ENCODE measurements at places on chromosomes 6 and 20. TPM values are rescaled to one million over a fixed set of nuclear protein-coding genes. Genes with fewer than 3 reads are reported as not detected.

The TNXB gene
- polyA plus RNA-seq: 108 TPM

The ELOVL2 gene
- 1.9 TPM for polyA plus RNA-seq

The ENPP5 gene
- polyA plus RNA-seq: 4.2 TPM

The CLVS2 gene
- polyA plus RNA-seq: 0.34 TPM

The TREML4 gene
- not detected for polyA plus RNA-seq

The OR2H1 gene
- polyA plus RNA-seq: not detected

DNA sequence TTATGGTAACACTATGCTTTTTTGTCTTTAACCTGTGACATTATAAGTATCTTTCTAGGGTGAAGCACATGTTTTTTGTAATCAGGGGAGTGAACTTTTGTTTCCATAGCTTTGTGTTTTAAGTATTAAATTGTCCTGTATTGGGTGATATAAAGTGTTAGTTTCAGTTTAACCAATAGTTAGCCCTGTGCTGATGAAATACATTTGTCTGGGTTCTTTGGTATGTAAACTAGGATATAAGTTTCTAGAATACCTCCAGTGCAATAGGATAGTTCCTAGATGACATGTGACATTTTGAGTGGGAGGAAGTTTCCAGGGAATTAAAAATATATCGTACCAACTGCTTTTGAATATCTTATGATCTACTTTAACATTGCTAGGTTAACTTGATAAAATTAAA lies 611.0 kb upstream of the MARCKS start:
- no peak for DNase-seq

DNA sequence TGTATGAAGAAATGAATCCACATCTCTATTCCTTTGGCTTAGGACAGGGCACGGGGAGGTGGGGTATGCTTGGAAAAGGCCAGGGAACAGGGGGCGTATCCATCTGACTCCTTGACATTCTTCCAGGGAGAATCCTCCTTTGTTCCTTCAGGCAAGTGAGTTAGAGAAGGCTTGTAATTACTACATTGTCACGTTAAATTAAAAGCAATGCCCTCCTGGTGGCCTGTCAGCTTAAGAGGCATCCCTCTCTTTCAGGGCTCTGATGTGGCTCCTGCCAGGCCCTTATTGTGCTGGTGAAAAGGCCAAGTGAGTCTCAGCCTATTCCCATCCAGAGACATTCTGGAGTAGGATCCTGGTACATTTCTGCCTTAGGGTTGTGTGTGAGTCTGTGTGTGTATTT lies 128.3 kb downstream of the FOXA2 start:
- no peak for DNase-seq

DNA sequence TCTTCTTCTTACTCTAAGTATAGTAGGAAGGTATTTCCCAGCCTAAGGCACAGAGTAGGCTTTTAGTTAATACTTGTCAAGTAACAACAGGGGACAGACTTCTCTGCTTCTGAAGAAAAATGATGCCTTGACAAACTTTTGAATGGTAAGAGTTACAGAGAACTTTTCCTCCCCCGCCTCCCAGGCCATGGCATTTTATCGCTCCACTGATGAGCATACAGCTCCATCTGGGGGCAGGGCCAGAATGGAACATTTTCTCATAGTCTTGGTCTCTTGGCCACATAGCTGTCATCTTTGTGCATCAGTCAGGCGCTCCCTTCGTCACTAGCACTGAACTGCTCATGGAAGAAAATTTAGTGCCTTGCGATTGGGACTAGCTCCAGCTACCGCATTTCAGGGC lies 1066.8 kb upstream of the CITED2 start:
- DNase-seq: no peak

DNA sequence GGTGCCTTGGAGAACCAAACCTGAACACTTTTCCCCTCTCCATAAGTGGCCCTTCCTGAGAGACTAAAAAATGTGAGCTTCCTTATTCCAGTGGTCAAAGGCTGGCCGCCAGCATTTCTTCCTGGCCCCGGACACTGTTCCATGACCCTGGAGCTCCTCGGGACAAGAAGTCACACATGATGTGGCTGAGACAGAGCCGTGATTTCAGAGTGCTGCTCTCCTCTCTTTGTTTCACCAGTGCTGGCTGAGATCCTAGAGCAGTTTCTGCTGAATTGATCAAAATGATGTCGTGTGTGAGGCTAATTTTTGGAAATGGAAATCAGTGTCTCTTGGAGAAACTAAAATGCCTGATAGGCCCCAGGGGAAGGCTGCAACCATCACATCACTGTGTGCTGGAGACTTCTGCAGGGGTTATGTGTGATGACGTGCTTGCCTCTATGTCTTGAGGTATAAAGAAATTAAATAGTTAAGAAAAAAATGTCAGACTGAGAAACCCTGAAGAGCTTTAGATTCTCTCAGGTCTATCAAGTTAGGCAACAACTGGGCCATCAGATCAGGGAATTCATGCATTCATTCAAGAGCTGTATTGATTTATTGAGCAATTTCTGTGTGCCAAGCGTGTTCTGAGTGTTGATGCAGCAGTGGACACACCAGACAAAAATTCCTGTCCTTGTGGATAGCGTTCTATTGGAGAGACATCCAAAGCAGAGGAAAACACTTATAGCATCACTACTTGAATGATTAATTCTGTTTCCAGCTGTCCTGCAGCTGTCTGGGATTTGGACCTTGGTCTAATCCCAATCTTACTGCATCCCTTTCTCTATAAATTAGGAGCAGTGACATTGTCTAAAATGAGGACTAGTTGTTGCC lies 72.7 kb upstream of the CCN6 start:
- DNase-seq: peak; percentile 76

DNA sequence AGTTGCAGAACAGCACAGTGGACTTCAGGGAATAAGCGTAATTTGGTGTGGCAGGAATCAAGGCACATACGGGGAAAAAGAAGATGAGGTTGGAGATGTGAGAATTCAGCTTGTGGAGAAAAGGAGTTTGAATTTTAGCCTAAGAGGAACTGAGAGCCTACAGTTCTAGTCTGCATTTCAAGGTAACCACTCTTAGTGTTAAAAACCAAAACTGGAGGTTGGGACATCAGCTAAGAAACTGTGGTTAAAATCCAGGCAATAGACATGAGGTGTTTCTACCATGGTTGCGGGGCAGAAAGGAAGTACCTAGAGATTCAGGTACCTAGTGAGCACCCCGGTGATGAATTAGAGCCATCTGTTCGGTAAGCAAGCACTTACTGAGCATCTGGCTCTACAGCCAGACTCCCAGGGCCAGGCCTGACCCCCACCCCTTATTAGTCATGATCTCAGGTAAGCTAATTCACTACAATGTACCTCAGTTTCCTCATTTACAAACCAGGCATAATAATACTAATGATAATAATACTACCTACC lies 44.4 kb downstream of the FAXC start:
- DNase-seq: no peak

GRCh38 chr6:158554611-158555361 lies 5.1 kb upstream of the TMEM181 start:
- DNase-seq: no peak

DNA sequence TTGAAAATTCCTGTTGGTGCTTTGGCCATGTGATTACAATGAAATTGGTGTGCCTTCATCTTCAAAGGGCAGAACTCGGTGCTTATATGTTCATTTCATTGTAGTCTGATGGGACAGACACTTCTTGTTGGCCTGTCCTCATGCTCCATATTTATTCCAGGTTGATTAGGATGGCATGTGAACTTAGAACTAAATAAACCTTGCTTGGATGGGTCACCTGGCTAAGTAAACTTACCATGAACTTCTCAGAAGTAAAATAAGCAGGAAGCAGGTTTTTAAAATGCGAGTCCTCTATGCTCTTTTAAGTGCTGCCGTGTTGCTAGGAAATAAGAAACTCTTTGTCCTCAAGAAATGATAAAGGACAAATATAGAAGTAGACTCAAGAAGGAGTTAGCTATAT lies 26.7 kb downstream of the ZDHHC14 start:
- DNase-seq: no peak

DNA sequence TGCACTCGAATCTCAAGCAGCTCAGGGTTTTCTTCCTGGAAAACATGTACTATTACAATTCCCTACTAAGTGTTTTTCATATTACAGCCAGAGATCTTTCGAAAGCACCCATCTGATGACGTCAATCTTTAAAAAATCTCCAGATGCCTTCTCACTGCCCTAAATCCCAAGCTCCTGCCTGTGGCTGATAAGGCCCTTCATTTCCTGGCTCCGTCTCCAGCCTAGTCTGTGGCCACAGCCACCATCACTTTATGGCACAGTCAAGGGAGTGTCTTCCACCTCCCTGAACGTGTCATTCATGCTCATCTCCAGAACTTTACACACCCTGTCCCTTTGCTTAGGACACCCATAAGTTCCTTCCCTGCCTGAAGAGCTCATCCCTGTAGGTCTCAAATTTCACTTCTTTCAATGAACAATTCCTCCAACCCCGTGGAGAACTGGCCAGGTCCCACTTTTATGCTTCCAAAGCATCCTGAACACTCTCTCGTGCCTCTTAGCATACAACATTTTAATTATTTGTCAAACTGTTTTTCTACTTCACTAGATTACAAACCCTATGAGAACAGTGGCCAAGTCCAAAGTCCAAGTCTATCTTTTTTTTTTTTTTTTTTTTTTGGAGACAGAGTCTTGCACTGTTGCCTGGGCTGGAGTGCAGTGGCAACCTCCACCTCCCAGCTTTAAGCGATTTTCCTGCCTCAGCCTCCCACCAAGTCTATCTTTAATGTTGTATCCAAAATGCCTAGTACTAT lies 106.1 kb upstream of the AGPAT4 start:
- no peak for DNase-seq

DNA sequence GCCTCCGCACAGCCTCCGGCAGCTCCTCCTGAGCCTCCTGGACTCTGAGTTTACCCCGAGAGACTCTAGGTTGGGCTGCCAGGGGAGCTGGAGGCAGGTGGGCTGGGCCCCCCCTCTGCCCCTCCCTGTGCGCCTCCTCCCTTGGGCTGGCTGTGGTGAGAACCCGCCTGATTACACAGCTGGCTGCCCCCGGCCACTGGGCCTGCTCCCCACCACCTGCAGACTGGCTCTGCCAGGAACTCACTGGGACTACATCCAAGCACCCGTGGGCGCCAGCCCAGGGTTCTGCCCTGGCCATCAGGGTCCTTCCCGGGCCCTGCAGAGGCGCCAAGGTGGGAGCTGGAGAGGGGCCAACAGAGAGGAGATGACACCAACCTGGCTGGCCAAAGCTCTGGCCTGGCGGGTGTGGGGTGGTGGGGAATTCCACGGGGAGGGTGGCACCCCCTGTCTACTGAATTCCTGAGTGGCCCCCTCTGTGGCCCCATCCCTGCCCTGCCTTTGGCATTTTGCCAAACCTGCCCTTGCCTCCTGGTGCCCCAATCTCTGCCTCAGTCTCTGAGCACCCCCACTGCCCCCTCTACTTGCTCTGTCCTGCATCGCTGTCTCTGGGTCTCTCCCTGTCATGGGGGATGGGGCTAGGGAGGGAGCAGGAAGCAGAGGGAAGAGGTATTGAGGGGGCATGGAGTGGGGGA lies 21.9 kb upstream of the CDH22 start:
- no peak for DNase-seq

DNA sequence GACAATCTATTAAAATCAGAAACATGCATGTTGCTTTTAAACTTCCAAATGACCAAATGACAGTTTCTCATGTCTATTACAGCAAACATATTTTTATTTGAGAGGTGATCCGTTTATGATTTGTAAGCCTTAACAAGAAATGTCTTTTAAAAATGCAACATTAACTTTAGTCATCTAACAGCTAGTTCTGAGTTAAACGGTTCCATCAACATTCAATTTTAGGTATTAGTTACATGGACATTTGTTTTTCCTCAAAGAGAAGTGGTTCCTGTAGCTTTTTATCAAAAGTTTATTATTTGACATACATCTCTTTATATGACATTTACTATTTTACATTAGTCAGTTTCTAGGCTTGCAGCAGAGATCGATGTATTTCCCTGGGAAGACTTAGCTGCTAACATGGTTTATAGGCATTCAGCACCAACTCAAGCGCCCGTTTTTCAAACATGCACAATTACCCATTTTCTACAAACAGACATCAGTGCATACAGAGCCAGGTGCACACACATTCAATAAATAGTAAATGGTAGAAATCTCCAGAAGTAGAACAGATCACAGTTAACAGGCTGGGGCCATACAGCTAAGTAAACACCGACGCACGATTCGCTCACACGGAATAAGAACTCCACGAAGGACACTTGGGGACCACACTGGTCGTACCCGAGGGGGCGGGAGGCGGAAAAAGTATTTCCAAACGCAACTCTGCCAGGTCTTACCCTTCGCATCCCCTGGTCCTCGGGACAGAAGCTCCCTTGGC lies 882 bp downstream of the CNR1 start:
- DNase-seq: no peak

DNA sequence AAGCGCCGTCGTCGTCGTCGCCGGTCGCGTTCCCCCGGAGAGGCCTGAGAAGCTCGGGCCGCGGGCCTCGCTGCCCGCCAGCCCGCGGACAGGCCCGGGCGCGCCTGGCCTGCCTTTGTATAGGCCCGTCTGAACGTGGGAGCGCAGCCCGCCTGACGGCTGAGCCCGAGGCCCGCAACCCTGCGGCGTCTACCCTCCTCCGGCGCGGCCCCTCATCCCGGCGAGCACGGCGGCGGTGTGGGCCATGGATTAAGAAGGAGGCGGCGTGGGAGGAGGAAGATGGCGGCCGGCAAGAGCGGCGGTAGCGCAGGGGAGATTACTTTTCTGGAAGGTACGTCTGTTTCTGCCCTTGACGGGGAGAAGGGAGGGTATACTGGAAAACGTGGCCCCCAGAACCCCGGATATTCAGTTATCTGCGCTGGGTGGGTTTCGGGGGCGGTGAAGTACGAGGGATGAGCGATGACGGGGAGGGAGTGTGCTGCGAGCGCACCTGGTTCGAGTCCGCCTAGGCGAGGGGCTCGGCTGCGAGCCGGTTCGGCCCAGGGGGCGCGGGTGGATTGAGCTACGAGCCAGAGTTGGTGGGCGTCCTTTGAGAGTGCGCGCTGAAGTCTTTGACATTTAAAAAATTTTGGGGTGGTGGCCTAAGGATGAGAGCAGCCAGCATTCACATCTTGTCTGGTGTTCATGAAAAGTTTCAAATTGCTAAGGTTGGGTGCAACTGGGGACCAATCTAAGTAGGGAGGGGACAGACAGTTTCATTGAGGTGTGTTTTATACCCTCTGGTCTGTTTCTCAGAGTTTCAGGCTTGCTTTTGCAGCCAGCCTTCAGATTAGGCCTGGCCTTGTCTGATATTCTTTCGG lies 796 bp downstream of the SENP6 start:
- DNase-seq: no peak

DNA sequence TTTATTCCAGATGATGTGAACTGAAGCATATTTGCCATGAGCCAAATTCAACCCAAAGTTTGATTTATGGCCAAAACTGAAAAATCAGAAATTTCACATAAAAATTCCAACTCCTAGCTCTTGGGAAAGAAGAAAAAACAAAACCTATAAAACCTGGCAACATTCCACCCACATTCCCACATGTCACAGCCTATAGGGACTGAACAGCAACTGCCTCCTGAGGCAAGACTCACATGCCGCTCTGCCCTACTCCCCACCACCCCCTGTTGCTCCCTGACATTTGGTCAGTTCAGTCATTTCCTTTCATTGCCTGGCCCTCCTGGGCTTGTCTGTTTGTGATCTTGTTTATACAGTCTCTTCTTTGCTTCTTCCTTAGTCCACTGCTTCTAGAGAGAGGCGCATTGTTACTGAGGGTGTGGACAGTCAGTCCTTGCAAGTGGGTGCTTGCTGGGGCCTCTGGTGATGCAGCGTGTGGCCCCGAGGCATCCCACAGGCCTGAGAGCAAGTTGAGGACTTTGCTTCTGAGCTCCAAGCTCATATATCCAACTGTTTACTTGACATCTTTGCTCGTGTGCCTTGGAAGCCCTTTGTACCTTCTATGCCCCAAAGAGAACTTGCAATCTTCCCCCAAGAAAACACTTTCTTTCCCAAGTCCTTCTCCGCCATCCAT lies 31.4 kb downstream of the NFATC2 start:
- DNase-seq: no peak

- DNase-seq: no peak
These were observed 10.8 kb downstream of the STX16 start for GRCh38 chr20:58661598-58662473.

Data from forelimb muscle (tissue), 1 donor.